Calu3 (cell line): ENCODE measurements at places on chromosomes 1 and 21. TPM values are rescaled to one million over a fixed set of nuclear protein-coding genes. Genes with fewer than 3 reads are reported as not detected.

The SELP gene
- 0.47 TPM in 1 of 2 replicates, not detected in the other for total RNA-seq

The BTBD8 gene
- total RNA-seq = 3.8 and 4.0 TPM in 2 replicates

The IFI6 gene
- 426 and 1,520 TPM in 2 replicates for total RNA-seq

The PSRC1 gene
- total RNA-seq = 17.1 and 21.3 TPM in 2 replicates

The NDUFV3 gene
- total RNA-seq = 29.8 and 31.1 TPM in 2 replicates

The OR2T2 gene
- not detected in 2 replicates for total RNA-seq

The WDR4 gene
- 29.9 and 32.0 TPM in 2 replicates for total RNA-seq

The PPM1J gene
- total RNA-seq = 1.3 and 2.2 TPM in 2 replicates

The PSEN2 gene
- 24.2 and 26.8 TPM in 2 replicates for total RNA-seq

The RAVER2 gene
- total RNA-seq = 10.3 and 12.8 TPM in 2 replicates

The C1orf216 gene
- total RNA-seq = 11.5 and 12.0 TPM in 2 replicates

The OR2M3 gene
- not detected in 2 replicates for total RNA-seq

The RGS7 gene
- 1.0 and 1.3 TPM in 2 replicates for total RNA-seq

GRCh38 chr1:185402930-185403329 lies 85.9 kb upstream of the IVNS1ABP start:
- H3K4me1 ChIP-seq = peaks cover 6% of the 10 kb centered on the region
- no peak for DNase-seq
- H3K36me3 ChIP-seq = no peaks in the 10 kb centered on the region
- no peak overlapping the region for H3K4me3 ChIP-seq

GRCh38 chr1:167447521-167448136 lies 70.7 kb downstream of the CD247 start:
- peak overlapping the region; percentile 75 for H3K27ac ChIP-seq
- H3K4me3 ChIP-seq = peak overlapping the region; percentile 43
- peaks cover 3% of the 10 kb centered on the region for H3K4me1 ChIP-seq
- DNase-seq = peak; percentile 81
- H3K36me3 ChIP-seq = peaks cover 5% of the 10 kb centered on the region

- no peaks in the 10 kb centered on the region for H3K27me3 ChIP-seq
- DNase-seq = no peak
- H3K27ac ChIP-seq = peak overlapping the region; percentile 42
- H3K4me1 ChIP-seq = peaks cover 33% of the 10 kb centered on the region
- no peak overlapping the region for H3K4me3 ChIP-seq
These were observed 13.4 kb downstream of the CD58 start for GRCh38 chr1:116557323-116557878.

DNA sequence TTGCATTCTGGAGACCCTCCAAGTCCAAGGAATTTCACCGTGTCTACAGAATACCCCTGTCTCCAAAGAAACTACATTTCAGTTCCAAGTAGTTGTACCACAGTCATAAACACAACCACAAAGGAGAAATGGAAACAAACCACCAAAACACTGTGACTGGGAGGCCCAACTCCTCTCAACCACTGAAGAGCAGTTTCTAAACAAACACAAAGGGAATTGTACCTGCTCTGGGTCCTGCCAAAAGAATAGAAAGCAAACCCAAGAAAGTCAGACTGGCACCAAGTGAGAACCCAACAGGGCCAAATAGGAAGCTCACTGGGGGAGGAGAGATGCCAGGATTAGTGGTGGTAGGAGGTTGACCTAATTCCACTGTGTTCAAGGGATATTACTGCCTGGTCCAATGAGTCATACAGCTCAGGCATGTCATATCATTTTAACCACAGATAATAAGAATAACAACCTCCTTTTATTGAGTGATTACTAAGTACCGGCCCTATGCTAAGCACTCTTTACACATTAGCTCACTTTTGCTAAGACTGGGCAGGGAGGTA lies 123.9 kb upstream of the PPP2R5A start:
- no peak overlapping the region for H3K4me3 ChIP-seq
- H3K27me3 ChIP-seq = no peaks in the 10 kb centered on the region
- peaks cover 8% of the 10 kb centered on the region for H3K4me1 ChIP-seq

DNA sequence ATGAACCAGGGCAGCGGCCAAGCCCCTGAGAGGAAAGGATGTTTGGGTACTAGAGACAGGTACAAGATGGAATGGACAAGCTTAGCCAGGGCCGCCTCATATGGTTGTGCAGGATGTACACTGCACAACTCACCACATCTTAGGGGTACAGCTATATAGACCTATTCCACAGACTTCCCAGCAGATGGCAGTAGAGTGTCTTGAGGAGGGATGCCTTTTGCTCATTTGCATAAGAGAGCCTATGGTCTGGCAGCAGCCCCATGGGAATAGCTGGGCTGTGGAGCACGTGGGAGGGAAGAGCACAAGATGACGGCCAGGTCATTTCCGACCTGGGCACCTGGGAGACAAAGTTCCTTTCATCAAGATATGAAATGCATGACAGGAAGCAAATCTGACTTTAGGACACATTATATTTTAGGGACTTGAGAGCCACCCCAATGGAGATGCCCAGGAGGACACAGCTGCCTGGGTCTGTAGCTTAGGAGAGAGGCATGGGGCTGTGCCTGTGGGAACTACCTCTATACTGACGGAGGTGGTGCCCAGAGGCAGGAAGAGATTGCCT lies 215.5 kb downstream of the KCNJ6 start:
- no peak overlapping the region for H3K4me3 ChIP-seq
- H3K4me1 ChIP-seq = no peaks in the 10 kb centered on the region
- peak; percentile 39 for DNase-seq
- H3K27ac ChIP-seq = no peak overlapping the region
- peaks cover 25% of the 10 kb centered on the region for H3K27me3 ChIP-seq

DNA sequence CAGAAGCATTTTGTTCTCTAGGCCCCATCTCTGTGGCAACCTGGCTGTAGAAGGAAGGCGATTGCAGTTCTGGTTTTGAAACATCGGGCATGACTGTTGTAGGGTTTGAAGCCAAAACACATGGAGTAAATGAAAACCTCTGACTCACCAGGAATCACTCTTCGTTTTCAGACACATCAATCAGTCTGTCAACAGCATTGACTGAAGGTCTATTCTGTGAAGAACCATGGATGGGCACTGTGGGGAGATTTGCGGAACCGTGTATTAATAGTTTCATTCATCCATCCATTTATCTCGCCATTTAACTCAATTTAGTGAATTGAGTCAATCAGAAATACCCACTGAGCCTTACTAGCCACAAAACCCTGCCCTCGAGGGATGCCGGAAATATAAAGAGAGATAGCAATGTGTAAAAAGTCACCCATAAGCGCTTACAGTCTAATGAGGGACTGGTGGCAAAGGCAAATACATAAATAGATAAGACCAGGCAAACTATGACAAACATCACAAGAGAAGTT lies 364.6 kb upstream of the PROX1 start:
- no peak for DNase-seq
- H3K27ac ChIP-seq = no peak overlapping the region
- H3K4me1 ChIP-seq = no peaks in the 10 kb centered on the region
- no peak overlapping the region for H3K4me3 ChIP-seq
- peaks cover 11% of the 10 kb centered on the region for H3K27me3 ChIP-seq

GRCh38 chr1:193705554-193705981 lies 519.2 kb upstream of the B3GALT2 start:
- peaks cover 15% of the 10 kb centered on the region for H3K4me1 ChIP-seq
- H3K27me3 ChIP-seq = no peaks in the 10 kb centered on the region
- DNase-seq = no peak
- no peak overlapping the region for H3K27ac ChIP-seq
- no peak overlapping the region for H3K4me3 ChIP-seq

DNA sequence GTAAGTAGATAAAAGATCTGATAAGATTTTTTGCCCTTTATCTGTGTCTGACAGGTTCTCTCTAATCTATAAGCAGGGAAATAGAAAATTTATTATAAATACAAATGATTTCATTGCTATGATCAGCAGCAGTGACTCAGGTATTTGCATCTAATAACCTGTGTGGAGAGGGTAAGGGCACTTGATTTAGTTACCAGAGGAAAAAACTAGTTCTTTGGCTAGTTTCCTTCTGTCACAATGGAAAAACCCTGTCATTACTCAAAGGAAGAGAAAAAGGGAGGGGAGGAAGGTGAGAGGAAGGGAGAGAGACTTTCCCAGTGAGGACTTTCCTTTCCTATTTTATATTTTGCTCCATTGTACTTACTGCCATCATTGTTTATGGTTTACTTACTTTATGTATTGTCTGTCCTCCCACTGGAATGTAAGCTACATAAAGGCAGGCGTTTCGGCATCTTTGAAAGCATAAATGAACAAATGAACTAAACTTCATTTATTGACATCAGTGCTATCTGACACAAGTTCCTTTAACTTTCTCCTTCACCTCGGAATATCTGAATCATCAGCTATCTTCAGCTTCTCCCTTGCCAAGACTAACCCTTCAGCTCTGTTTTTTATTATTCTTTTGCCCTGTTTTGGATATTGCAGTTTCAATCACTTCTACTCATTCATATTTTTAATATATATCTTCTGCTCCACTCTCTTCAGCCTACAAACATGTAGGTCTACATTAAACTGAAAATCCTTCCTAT lies 34.9 kb downstream of the WDR3 start:
- no peaks in the 10 kb centered on the region for H3K27me3 ChIP-seq
- no peak overlapping the region for H3K4me3 ChIP-seq
- no peaks in the 10 kb centered on the region for H3K36me3 ChIP-seq
- no peak for DNase-seq

DNA sequence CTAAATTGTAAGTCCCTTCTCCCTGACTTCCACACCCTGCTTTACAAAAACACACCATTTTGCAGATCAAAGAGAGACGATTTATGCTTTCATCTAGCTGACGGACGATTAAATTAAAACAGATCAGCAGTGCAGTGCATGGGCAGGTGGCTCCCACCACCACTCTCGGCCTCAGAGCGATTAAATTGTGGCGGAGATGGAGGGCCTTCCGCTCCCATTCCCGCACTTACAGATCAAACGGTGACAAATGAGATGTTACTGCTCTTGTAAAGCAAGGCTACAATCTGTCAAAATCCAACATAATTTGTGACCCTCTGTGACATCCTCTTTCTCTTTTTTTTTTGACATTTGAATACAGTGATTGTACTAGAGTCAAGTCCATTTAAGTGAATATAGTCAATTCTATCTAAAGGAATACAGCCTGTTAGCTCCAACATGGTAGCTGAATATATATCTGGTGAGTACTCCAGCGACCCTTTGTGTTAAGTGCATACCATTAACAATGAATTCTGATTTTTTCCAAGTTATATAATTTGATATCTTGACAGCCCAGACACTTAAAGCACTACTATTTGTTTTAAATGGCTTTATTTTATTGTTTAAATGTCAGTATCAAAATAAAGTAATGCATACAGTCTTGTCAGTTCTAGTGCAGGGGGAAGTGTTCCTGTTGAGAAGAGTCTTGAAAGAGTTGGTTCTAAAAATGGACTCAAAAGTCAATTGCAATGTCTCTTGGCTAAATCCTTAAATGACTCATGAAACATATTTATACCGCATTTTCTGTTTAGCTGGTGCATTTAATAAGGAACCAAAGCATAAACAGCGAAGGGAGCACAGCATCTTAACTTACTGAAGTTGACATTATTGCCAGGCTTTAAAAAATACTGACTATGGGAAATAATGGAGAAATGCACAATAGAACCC lies 109.0 kb downstream of the ESRRG start:
- no peak for DNase-seq
- no peak overlapping the region for H3K27ac ChIP-seq
- H3K36me3 ChIP-seq = no peaks in the 10 kb centered on the region
- no peak overlapping the region for H3K4me3 ChIP-seq

- H3K4me1 ChIP-seq = no peaks in the 10 kb centered on the region
- DNase-seq = no peak
- no peak overlapping the region for H3K27ac ChIP-seq
- peaks cover 22% of the 10 kb centered on the region for H3K36me3 ChIP-seq
These were observed 3.3 kb upstream of the DHX9 start for GRCh38 chr1:182835806-182836205.

DNA sequence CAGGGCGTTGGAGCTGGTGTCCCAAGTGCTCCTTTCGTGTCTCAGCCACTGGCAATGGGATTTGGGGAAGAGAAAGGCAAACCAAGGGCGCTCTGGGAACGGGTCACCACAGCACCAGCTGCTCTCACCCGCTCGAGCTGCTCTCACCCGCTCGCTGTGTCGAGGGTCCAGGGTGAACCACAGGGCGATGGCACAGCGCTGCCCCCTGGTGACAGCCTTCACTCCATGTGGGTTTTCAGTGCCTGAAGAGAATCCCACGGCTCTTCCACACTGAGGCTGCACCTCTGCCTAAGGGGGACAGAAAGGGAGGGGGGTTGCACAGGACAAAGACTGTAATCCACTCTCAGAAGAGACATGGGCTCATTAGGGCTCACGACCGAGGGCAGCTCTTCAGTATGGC lies 7.1 kb upstream of the CLDN19 start:
- peaks cover 16% of the 10 kb centered on the region for H3K27me3 ChIP-seq
- peaks cover 12% of the 10 kb centered on the region for H3K36me3 ChIP-seq
- H3K4me3 ChIP-seq = no peak overlapping the region
- H3K27ac ChIP-seq = no peak overlapping the region
- H3K4me1 ChIP-seq = no peaks in the 10 kb centered on the region
- peak; percentile 56 for DNase-seq

GRCh38 chr1:20983297-20983889 lies 193.3 kb downstream of the EIF4G3 start:
- no peak for DNase-seq
- no peak overlapping the region for H3K4me3 ChIP-seq
- H3K4me1 ChIP-seq = no peaks in the 10 kb centered on the region
- H3K27me3 ChIP-seq = no peaks in the 10 kb centered on the region

- peaks cover 37% of the 10 kb centered on the region for H3K4me1 ChIP-seq
- DNase-seq = no peak
- peaks cover 54% of the 10 kb centered on the region for H3K36me3 ChIP-seq
- no peaks in the 10 kb centered on the region for H3K27me3 ChIP-seq
- no peak overlapping the region for H3K4me3 ChIP-seq
- peak overlapping the region; percentile 15 for H3K27ac ChIP-seq
These were observed 3.7 kb upstream of the SF3B4 start for GRCh38 chr1:149931212-149931790.

DNA sequence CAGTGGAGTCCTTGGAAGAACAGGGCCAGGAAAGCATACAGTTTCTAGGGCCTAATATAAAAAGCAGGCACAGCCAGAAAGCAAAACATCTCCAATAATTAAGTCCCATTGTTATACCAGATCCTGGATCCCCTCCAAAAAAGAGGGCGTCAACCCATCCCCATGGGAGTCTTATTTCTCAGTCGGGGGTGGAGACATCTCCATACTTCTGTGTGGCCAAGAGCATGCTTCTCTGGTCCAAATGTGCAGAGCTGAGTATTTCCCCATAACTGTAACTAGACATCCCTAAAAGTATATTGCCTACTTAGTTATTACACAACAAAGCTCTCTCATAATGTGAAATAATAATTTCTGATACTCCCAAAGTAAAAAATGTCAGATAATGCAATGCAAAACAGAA lies 104.2 kb upstream of the SOX13 start:
- H3K4me1 ChIP-seq = no peaks in the 10 kb centered on the region
- H3K36me3 ChIP-seq = no peaks in the 10 kb centered on the region
- no peaks in the 10 kb centered on the region for H3K27me3 ChIP-seq
- H3K27ac ChIP-seq = no peak overlapping the region
- no peak for DNase-seq
- no peak overlapping the region for H3K4me3 ChIP-seq

GRCh38 chr1:199002661-199003060 lies 363.8 kb downstream of the PTPRC start:
- H3K27ac ChIP-seq = no peak overlapping the region
- H3K36me3 ChIP-seq = no peaks in the 10 kb centered on the region
- H3K27me3 ChIP-seq = no peaks in the 10 kb centered on the region
- H3K4me3 ChIP-seq = no peak overlapping the region
- DNase-seq = no peak
